ENCODE measurements at places on chromosomes 1 and 21.

- DNase-seq = no peak
Observed at GRCh38 chr1:46415514-46415913, 21.4 kb downstream of the FAAH start.

DNA sequence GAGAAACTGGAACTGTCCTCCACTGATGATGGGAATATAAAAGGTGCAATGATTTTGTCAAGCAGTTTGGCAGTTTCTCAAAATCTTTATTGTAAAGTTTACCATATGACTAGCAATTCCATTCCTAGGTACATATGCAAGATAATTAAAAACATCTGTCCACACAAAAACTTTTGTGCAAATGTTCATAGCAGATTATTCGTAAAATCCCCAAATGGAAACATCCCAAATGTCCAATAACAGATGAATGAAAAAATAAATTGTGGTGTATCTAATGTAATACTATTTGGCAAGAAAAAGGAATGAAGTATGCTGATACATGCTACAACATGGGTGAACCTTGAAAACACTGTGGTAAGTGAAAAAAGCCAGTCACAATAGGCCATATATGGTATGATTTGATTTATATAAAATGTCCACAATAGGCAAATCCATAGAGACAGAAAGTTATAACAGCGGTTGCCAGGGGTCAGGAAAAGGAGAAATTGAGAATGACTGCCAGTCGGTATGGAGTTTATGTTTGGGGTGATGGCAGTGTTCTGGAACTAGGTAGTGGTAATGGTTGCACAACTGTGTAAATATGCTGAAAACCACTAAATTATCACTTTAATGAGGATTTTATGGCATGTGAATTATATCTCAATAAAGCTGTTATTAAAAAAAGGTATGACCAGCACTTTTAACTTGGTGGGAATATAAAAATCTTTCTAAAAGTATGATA, 81.7 kb upstream of the BEND5 start:
- no peak for DNase-seq

- no peak for DNase-seq
Observed at GRCh38 chr1:93257889-93258288, 77.4 kb downstream of the CCDC18 start.

GRCh38 chr1:31627301-31627929, 9.9 kb downstream of the HCRTR1 start:
- DNase-seq = no peak

- DNase-seq = no peak
Observed at GRCh38 chr1:20446796-20447195, 39.2 kb downstream of the CAMK2N1 start.

DNA sequence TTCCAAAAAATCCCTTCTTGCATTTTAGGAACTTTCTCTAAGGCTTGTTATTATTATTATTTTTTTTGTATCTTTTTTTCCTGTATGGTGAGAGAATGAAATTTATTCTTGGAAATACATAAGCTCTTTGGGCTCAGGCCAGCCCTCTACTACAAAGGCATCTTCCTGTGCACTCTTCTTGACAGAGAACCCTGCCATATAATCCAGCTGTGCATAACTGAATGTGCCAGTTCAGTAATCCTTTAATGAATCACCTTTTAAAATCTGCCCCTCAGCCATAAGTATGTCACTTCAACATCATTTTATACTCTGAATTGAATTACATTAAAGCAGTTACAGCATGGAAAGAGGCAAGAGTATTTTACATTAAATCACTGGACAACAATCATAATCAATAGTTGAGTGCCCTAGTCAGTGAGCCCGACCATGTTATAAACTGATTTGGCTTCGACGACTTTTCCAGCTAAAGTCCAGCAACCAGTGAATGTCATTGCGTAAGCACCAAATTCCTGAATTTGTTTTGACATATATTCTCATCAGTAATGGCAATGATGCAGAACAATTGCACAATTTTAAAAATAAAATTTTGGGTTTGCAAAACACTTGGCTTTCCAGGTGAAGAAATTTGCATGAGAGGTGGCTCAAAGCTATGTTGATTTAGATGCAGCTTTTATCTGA, 59.2 kb upstream of the KCNK2 start:
- DNase-seq = no peak

- DNase-seq = no peak
Observed at GRCh38 chr1:23639460-23640095, 52.0 kb upstream of the RPL11 start.

DNA sequence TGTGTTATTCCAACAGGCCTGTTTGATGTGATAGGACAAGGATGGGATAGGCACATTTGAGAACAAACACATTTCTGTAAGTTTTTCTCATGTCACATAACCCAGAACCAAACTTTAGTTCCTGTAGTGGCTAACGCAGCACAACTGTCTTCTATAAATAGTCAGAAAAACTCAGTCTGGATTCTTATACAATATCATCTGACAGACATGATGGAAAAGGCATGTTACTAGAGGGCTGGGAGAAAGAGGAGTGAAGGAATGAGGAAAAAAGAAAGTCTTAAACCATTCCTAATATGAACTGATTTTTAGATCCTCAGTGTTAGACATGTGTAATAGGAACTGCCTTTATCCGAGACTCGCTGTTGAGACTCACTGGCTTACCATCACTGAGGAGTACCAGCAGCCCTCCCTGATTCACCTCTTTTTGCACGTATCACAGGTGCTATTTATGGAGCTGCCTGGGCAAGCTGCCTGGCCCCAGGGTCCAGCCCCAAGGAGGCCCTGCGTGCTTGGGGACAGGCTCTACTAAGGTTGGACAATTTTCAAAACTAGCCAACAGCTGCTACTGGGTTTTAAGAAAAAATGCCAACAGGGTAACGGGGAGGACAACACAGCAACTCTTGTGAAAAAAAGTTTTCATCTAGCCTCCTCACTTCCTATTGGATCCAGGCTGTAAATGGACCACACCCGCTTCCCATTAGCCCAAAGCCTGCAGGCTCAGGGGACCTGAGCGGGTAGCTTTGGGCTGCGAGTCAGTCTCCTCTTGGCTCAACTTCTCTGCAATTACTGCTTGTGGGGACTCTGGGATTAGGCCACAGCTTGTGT, 30.7 kb upstream of the SERBP1 start:
- DNase-seq = no peak

GRCh38 chr1:40107290-40107959, 10.4 kb upstream of the PPT1 start:
- DNase-seq = no peak
